Hindlimb muscle (tissue), 1 donor: ENCODE measurements at places on chromosomes 12 and 14. TPM values are rescaled to one million over a fixed set of nuclear protein-coding genes. Genes with fewer than 3 reads are reported as not detected.
A peak's percentile ranks its signal among the peaks of the same experiment; 100 is the strongest.

DNA sequence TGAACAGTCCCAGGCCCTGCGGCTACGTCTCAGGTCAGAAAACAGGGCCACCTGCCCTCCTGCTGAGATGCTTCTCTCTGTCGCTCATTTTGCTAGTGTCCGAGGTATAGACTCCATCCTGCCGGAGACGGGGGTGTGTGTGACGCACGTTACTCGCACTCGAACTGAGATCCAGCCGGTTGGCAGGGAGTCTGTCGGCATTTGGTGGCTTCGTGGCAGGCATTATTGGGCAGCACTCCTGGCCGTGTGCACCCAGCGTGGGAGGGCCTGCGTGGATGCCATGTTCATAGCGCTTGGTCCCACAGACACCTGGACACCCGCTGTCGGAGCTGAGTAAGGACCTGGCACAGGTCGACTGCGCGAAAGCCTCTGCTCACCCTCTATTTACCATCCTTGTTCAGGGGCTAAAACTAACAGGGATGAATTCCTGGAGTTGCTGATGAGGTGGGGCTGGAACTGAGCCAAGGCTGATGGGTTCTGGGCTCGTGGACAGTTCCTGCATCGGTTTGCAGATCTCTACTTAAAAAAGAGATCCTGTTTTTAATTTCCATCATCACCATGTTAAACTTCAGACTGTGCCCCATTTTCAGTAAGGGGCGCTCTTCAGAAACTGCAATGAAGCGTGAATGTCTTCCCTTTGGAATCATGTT lies 28.6 kb downstream of the AACS start:
- no peak for DNase-seq

DNA sequence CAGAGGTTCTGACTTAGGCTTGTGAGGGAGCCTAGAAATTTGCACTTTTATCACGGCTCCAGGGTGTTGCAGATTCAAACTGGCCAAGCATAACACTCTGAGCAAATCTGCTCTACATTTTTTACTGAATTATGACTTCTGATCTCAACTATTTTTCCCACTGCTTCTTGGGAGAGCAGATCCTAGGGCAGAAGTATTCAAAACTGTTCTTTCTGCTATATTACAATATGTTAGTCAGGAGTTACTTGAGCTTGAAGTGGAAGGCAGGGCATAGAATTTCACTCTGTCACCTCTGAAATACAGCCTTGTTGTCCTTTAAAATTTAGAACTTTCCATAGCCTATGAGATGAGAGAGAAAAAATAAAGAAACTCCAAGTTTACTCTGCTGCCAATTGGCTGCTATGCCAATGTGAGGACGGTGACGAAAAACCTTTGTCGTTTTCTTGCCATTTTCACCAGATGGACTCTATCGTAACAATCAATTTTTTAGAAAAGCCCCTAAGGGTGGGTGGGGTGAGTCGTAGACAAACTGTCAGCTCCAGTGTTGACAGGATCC lies 16.4 kb upstream of the KERA start:
- peak; percentile 66 for DNase-seq

- DNase-seq: no peak
Observed at GRCh38 chr12:65266408-65266807, 12.1 kb upstream of the MSRB3 start.

The AQP2 gene
- not detected for polyA plus RNA-seq

The CCNK gene
- 34.0 TPM for polyA plus RNA-seq

DNA sequence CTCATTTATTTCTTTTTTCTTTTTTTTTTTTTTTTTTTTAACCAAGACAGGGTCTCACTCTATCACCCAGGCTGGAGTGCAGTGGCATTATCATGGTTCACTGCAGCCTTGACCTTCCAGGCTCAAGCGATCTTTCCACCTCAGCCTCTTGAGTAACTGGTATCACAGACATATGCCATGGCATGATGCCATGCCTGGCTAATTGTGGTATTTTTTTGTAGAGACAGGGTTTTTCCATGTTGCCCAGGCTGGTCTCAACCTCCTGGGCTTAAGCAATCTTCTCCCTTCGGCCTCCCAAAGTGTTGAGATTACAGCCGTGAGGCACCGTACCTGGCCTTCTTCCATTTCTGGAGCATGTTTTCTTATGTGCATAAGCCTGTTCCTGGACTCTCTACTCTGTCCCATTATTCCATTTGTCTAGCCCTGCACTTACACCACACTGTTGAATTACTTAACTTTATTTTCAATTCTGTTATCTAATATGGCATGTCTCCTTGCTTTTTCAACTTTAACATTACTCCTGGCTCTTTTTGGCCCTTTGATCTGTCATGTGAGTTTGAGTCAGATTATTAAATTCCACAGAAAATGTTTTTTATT lies 47.9 kb upstream of the PTGDR start:
- no peak for DNase-seq

- no peak for DNase-seq
Observed at GRCh38 chr12:79274501-79275064, 410.0 kb downstream of the SYT1 start.

The ERGIC2 gene
- 47.1 TPM for polyA plus RNA-seq

DNA sequence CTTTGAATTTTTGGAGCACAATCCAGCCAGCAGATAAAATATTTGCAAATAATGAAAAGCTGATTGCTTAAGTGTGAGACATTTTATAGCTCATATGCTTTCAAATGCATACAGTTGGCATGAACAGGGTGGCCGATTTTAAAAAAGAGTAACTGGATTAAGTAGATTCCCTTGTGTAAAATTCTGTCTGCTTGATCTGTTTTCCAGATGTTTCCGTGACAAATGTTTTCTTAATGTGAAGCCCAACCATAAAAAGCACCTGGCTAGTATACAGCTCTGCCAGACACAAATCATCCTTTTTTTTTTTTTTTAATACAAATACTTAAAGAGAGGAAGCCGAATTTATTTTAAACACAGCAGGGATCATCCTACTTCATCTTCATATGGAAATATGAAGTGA lies 440.7 kb downstream of the CCER1 start:
- peak; percentile 76 for DNase-seq

DNA sequence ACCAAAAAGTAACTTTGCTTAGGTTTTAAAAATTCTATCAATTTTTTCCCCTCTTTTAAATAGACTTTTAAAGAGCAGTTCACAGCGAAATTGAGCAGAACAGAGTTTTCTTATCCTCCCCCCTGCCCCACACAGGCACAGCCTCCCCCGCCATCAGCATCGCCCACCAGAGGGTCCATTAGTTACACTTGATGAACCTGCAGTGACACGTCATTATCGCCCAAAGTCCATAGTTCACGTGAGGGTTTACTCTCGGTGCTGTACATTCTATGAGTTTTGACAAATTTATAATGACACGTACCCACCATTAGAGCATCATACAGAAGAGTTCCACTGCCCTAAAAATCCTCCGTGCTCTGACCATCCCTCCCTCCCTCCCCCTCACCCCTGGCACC lies 58.4 kb downstream of the FZD10 start:
- no peak for DNase-seq

GRCh38 chr12:45008211-45008610 lies 42.7 kb downstream of the DBX2 start:
- no peak for DNase-seq

DNA sequence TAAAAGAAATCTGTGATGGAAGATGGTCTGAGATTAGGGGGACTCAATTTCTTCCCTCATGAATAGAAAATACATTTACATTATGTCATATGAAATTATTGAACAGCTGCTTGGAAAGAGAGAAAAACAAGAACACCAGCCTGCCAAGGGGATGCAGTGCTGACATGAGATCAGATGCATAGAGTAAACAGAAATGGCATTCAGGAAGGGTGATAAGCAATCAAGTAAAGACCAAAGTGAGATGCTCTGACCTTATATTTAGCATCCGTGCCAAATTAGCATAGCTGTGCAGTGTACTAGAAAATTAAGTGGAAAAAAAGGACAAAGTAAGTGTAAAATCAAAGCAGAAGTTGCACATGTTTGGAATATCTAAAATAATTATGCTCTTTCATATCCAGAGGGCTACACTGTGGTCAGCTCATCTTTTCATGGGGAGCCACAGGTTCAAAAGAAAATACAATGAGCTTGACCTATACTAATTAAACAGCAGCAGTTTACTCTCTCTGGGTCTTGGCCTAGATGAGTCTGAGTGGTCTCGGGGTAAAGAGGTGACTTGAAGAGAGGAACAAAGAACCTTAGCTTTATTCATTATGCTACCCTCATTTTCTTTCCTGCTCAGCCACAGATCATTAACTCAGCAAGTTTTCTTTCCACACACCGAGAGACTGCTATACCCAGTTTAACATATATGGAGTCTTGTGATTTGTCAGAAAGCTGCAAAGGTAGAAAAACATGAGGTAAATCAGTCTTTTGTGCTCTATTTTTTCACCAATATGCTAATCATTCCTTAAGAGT lies 359.4 kb upstream of the FOXG1 start:
- DNase-seq: no peak

The GALNT6 gene
- 0.57 TPM for polyA plus RNA-seq

The LRRC10 gene
- not detected for polyA plus RNA-seq

The MUCL1 gene
- polyA plus RNA-seq: not detected

The TEDC1 gene
- polyA plus RNA-seq: 5.1 TPM

DNA sequence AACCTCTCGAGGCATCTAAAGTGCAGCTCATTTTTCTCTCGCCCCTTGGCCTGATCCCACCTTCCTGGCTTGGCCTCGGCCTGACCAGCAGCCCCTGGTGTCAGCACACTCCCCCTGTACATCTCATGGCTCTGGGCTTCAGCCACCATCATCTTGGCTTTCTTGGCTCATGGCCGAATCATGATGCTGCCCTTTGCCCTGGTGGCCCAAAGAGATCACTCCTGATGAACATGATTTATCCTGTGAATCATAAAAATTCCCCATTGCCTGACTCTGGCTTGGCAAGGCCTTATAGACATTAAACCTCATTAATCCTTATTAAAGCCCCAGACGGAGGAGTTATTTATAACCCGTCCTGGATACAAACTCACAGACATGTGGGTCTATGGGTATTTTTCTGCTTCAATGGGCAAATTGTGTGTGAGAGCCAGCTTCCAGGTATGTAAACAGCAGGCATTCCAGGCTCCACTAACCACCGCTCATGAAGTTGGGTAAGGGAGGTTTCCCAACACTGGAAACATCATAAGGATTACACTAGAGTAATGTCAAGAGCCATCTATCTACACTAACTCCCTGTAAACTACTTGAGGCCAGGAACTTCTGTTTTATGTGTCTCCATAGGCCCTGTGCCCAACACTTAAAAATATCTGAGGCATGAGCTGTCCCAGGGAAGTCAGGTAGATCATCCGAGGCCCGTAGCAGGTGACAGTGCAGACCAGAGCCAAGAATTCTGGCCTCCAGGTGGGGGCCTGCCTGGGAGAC lies 171.2 kb downstream of the TTC8 start:
- DNase-seq: no peak

GRCh38 chr12:88207921-88208620 lies 66.0 kb downstream of the TMTC3 start:
- DNase-seq: no peak

The NTN4 gene
- polyA plus RNA-seq: 40.7 TPM

DNA sequence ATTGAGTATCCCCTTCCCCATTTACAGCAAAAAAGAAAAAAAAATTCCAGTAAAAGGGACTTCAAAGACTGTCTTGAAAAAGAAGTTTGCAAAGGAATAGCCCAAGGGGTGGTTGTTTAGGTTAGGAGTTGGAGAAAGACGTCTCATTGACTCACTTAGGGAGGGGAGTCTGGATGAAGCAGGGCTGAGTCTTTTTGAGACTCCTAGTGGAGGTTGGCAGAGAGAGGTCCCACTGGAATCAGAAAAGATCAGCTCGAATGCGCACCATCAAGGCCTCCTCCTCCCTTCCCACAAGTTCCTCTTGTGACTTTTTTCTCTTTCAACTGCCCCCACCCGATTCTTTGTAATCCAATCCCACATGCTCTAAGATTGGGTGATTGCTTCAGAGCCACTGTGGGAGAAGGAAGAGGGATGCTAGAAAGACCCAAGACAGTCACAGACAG lies 1.9 kb downstream of the ARHGEF40 start:
- no peak for DNase-seq

The SYNDIG1L gene
- polyA plus RNA-seq: not detected

DNA sequence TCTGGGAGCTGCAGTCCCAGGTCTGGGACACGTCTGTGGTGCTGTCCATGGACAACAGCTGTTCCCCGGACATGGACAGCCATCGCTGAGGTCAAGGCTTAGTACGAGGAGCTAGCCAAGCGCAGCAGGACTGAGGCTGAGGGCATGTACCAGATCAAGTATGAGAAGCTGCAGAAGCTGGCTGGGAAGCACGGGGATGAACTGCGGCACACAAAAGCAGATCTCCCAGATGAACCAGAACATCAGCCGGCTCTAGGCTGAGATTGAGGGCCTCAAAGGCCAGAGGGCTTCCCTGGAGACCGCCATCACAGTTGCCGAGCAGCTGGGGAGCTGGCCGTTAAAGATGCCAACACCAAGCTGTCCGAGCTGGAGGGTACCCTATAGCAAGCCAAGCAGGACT lies 375.3 kb downstream of the SEC23A start:
- no peak for DNase-seq

DNA sequence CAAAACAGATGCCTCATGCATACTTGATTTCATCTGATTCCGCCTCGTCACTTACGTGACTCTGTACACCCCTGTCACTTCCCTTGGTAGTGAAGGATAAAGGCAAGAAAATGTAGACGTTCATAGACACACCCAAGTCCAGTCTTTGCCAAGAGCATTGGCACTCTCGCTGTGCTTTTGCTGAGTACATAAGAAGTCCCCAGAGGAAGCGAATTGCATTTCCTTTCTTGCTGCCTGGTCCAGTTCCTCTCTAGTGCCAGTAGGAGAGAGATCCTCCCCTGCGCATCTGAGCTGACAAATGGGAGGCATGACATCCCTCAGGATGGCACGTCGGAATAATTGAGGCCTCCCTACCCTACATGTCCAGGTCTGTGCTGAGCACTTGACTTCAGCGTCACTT lies 21.3 kb upstream of the RIN3 start:
- DNase-seq: no peak

The COCH gene
- 4.4 TPM for polyA plus RNA-seq

The C12orf54 gene
- polyA plus RNA-seq: 0.72 TPM

The LGR5 gene
- 2.4 TPM for polyA plus RNA-seq

DNA sequence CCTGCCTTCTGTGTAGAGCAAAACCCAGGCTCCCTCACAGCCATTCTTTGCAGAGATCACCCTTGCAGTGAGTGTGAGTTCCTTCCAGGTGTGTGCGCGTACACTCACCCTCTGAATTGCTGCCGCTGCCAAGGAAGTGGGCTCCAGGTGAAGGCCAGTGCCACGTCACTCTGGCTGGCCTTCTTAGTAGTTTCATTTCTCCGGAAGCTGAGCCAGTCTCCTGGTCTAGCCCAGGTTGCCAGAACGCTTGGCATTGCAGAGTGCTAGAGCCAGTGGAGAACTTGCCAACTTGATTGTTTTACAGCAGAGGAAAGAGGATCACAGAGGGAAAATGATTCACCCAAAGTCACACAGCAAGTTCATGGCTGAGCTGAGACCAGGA lies 11.0 kb downstream of the CBLN3 start:
- no peak for DNase-seq
